A549 treated with AZD2906 at 1 μM for 4 hours (cell line): ENCODE measurements at places on chromosomes 7 and 10. TPM values are rescaled to one million over a fixed set of nuclear protein-coding genes. Genes with fewer than 3 reads are reported as not detected.

Gene INHBA
- total RNA-seq: 0.23 to 0.66 TPM (median 0.41 TPM) in 5 replicates

Gene RBP3
- not detected in 5 replicates for total RNA-seq

Gene NKX1-2
- total RNA-seq: 0.02 to 0.05 TPM (median 0.03 TPM) in 5 replicates

Gene FAM25A
- total RNA-seq: not detected in 5 replicates

Gene CYP3A5
- 1.1 to 1.9 TPM (median 1.4 TPM) in 5 replicates for total RNA-seq

Gene NDUFB2
- total RNA-seq: 369 to 415 TPM (median 390 TPM) in 5 replicates

Gene MTPN
- 93.8 to 121 TPM (median 107 TPM) in 5 replicates for total RNA-seq

Gene STN1
- 18.3 to 21.0 TPM (median 20.6 TPM) in 5 replicates for total RNA-seq

Gene ACSM6
- not detected in 5 replicates for total RNA-seq

Gene PTF1A
- total RNA-seq: not detected in 5 replicates

Gene CYP2C8
- not detected in 5 replicates for total RNA-seq

Gene DGKI
- total RNA-seq: 0.19 to 0.49 TPM (median 0.23 TPM) in 5 replicates

Gene GSTO1
- total RNA-seq: 274 to 305 TPM (median 284 TPM) in 5 replicates

Gene BLVRA
- total RNA-seq: 71.9 to 86.5 TPM (median 74.9 TPM) in 5 replicates

Gene SRI
- 101 to 137 TPM (median 126 TPM) in 5 replicates for total RNA-seq

Gene NUTM2E
- total RNA-seq: 0.34 to 0.51 TPM (median 0.43 TPM) in 5 replicates

Gene CD36
- 0.07 to 0.20 TPM (median 0.09 TPM) in 4 of 5 replicates, not detected in the other for total RNA-seq

Gene HOXA6
- 1.1 to 1.8 TPM (median 1.4 TPM) in 5 replicates for total RNA-seq

Gene SPDYE2
- total RNA-seq: not detected in 5 replicates

Gene PRKCQ
- 3.3 to 4.5 TPM (median 3.8 TPM) in 5 replicates for total RNA-seq

Gene SFTPD
- total RNA-seq: 0.09 to 0.38 TPM (median 0.25 TPM) in 5 replicates

Gene ARMS2
- not detected in 5 replicates for total RNA-seq
